ENCODE measurements at places on chromosomes 4 and X.

- no peak for DNase-seq
These were observed 34.5 kb downstream of the STBD1 start for GRCh38 chr4:76341063-76341462.

DNA sequence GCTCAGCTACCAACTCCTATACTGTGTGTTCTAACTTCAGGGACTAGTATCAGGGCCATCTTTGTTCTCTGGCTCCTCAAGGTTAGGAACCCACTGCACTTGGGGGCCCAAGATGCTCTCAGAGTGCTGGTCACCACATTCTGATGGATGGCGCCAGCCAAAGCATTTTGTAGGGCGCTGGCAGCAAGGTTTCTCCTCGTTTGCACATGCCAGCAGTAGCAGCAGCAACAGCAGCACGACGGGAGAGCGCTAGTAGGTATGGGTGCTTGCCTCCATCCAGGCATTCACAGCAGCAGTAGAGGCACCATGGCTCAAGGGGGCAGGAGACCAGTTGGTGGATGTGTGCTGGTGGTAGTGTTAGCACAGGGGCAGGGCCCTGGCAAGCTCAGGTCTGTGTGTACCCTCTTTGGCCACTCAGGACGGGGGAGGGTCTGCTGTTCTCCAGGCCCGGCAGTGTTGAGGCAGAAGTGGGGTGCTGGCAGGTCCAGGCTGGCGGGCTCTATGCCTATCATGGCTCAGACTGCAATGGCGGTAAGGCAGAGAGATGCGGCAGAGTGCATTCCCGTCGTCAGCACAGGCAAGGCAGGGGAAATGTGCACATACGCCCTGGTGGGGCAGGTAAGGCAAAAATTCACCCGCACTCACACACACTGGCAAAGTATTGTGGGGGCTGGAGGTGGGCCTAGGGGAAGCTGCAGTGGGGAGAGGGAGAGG, 56.6 kb downstream of the SERPINA7 start:
- DNase-seq = no peak

DNA sequence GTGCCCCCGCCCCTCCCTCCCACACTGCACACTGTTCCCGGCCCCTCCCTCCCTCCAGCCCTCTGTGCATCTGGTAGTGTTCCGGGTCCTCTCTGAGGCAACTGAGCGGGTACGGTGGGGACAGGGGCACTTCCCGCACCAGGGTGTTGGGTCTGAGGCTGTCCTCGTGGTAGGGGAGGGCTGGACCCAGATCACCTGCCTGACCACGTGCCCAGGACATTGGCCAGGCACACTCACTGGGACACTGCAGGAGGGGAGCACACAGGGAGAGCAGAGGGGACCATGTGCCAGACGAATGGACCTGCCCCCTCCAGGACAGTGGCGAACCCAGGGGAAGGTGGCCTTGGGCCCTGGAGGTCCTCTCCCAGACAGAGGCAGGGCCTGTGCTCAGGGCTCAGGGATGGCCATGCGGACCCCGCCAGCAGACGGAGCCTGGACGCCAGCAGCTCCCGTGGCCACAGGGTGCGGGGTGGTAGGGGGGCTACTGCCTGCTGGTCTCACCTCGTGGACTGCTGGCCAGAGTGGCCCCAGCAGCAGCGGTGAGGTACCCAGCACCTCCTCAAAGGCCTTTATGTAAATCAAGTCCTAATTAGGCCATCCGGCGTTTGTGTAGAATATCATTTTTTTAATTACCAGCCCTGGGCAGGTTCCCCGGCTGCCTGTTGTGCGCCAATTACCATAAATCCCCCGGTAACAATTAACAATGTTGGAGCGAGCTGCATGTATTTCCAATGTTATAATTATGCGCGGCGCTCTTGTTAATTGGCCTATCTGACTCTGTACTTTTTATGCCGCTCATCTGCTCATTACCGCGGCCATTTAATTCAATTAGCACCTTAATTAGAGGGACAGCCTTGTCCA, 106.9 kb downstream of the FAM53A start:
- no peak for DNase-seq

GRCh38 chr4:66804979-66805378, 740.3 kb downstream of the CENPC start:
- no peak for DNase-seq

DNA sequence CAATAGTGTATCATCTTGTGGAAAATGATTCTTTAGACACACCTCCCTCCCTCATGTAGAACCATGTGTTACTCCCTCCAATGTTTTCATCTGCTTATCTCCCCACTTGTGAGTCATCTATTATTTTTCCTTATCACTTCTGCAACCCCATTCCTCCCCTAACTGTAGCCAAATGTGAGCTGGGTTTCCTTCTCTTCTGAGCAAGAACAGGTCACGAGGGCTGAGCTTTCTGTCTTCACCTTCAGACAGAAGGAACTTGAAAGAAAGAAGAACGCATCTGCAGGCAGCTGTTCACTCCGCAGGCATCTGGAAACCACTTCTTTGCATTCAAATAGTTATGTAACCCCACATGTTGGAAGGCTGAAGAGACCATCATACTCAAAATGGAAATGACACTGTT, 1.8 kb downstream of the PPP1R2C start:
- DNase-seq = no peak

GRCh38 chrX:7154041-7154597, 6.2 kb upstream of the PUDP start:
- no peak for DNase-seq
